GM03348 (cell line): ENCODE measurements at places on chromosomes 3 and 15.

GRCh38 chr3:112858410-112859069 is 11.9 kb upstream of the CD200R1L start:
- DNase-seq = no peak

DNA sequence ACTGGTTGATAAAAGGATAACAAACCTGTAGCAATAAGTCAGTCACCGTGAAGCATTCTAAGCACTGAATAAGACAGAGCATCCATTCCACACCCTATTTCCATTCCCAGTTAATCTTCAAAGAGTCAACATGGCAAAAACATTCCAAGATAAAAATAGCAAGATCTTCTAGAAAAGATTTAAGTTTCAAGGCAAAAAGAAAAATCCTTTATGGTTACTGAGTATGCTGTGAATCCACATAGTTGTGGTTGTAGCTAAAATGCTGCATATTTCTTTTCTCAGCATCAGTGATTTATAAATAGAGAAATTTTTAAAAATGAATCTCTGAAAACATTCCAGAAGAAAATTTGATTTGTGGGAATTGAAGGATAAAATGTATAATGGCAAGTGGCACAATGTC is 21.1 kb downstream of the GAP43 start:
- peak; percentile 20 for DNase-seq

DNA sequence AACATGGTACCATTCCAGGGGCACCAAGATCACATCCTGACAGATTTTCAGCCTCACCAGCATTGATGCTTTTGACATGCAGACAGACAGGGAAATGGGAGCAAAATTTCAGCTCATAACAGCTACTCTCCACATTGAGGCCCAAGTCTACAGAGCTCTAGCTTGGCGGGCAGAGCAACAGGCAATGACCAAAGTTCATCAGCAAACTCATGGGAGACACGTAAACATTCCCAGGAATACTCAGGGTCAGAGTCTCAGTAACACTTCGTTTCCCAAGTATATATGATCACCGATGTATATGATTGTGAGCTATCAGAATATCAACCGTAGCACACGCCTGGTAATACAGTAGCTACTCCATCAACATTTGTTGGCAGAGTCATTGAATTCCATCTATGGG is 59.2 kb upstream of the SLC24A5 start:
- no peak for DNase-seq

DNA sequence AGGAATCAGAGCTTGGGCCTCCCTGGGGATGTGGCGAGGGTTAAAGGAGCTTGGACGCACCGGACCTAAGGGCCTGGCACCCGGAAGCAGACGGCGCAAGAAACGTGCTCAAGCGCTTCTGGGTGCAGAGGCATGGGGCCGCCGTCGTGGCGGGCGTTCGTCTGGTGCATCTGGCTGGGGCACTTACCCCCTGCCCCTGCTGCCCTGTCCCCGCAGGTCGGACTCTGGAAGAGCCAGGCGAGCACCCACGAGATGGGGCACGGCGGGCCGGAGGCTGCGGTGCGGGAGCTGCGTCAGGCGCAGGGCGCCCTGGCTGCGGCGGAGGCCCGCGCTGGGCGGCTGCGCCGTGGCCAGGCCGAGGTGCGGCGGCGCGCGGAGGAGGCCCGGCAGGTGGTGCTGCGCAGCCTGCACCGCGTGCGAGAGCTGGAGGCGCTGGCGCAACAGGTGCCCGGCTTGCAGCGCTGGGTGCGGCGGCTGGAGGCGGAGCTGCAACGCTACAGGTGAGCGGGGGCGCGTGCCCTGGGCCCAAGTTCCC is 2.5 kb downstream of the EFCC1 start:
- DNase-seq = no peak

GRCh38 chr3:17514597-17514996 is 227.8 kb downstream of the TBC1D5 start:
- DNase-seq = no peak

- no peak for DNase-seq
Measured at GRCh38 chr3:193129607-193130006, 111.4 kb upstream of the PLAAT1 start.

DNA sequence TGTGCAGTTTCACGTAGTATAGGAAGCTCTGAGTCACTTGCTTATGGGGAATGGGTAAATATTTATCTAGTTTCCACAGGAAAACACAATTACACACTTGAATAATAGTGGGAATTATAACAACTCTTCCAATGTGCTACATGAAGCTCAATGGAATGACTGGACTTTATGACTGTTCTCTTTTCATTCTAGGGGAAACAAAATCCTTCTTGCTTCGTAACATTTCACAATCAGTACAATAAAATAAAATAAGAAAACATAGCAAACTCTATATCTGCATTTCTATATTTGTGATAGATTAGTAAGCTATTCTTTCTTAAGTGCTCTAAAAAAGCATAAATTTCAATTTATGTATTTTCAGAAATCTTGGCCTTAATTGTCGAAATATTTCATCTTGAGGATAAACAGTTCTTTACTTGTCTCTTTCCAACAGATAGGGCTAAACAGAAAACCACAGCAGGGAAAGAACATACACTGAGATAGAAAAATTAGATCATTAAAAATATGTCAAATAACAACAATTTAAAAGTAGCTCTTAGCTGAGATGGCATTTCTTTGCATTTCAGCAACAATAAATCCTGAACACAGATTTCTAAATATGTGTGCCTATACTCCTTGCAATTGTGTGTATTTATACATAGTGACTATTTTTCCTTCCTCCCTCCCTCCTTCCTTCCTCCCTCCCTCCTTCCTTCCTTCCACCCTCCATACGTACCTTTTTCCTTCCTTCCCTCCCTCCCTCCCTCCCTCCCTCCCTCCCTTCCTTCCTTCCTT is 395.5 kb upstream of the KCNMB2 start:
- DNase-seq = no peak

DNA sequence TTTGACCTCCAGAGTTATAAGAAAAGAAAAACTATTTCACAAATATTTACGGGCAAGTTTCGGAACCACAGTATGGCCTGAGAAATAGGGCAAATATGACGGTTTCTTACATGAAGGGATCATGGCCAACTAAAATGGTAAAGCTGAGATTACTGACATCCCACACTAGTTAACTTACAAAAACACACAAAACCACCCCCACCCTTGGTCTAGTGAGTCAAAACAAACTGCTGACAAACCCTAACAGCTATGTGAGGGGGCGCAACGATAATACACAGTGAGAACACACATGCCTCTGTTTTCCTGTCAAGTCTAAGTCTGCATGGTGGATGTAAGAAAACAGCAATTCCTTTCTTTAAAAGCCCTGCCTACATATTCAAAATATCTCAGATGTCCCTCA is 32.3 kb downstream of the CBLB start:
- peak; percentile 12 for DNase-seq

DNA sequence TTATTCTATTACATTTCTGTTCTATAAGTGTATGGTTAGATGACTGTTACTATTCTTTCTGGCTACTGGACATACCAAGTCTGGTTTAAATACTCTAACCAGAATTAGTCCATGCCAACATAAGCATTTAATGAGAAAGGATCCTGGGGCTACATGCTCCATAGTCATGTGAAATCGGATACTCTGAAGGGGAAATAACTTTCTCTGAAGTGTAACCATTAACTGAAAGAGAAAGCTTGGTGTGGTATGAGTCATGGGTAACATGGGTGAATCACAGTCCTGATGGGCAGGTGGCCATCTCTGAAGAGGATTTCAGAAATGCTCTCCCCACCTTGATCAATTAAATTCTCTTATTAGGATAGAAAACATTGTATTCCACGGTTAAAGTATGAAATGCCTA is 69.4 kb downstream of the FHIT start:
- DNase-seq = peak; percentile 16

DNA sequence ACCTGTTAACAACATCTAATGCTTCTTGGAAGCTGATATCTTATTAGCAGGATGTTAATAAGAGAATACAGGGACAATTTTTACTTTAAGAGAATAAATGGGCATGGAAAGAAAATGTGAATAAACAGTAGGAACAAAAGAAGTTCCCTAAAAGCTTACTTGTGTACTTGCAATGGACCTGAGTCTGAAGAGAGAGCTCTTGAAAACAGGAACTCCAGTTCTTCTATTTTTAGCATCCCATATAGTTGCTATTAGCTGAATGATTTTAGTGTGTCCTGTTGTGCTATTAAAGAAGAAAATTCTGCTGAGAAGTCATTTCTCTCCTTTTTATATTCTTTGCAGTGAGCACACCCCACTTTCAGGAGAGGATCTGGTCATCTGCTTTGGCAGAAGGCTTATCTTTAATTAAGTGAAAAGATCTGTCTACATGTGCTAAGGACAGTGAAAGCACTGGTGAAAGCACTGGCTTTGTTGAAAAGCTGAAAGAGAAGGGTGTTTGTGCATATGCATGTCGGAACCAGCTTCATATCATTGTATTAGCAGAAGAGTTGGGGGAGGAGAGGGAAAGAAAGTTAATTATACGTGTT is 1.4 kb upstream of the ST3GAL6 start:
- DNase-seq = no peak

DNA sequence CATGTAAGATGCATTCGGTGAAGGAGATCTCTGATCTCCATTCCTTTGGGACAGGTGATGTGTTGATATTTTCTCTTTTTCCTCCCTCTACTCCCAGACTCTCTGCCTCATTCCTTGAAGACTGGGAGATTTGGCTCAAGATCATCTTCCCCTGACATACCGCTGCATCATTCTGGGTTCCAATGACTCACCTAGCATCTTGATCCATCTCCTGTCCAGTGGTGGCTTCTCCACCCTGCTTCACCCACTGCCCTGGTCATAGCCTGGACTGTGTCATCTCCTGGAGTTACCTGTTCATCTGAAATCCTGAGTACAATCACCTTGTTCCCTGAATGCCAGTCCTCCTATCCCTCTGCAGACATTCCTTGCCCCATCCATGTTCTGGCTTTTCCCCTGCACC is 57.4 kb upstream of the TRAK1 start:
- peak; percentile 54 for DNase-seq

DNA sequence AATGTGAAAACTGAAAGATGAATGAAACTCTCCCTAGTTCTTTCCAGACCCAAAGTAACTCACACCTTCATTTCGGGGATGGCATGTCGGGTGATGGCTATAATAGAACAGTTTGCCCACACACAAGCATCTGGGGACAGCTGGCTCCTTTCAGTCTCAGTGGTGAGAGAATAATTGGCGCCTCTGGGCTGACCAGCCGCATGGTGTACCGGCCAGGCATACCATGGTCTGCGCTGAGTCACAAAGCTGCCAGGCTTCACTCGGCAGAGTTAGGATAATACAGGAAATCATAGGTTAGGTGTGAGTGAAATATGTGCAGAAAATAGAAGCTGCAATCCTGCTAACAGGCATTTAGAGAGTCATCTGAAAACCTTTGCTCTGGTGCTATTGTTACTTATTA is 80.4 kb upstream of the IGF1R start:
- no peak for DNase-seq

GRCh38 chr15:95948411-95948810 is 382.1 kb upstream of the NR2F2 start:
- DNase-seq = no peak

DNA sequence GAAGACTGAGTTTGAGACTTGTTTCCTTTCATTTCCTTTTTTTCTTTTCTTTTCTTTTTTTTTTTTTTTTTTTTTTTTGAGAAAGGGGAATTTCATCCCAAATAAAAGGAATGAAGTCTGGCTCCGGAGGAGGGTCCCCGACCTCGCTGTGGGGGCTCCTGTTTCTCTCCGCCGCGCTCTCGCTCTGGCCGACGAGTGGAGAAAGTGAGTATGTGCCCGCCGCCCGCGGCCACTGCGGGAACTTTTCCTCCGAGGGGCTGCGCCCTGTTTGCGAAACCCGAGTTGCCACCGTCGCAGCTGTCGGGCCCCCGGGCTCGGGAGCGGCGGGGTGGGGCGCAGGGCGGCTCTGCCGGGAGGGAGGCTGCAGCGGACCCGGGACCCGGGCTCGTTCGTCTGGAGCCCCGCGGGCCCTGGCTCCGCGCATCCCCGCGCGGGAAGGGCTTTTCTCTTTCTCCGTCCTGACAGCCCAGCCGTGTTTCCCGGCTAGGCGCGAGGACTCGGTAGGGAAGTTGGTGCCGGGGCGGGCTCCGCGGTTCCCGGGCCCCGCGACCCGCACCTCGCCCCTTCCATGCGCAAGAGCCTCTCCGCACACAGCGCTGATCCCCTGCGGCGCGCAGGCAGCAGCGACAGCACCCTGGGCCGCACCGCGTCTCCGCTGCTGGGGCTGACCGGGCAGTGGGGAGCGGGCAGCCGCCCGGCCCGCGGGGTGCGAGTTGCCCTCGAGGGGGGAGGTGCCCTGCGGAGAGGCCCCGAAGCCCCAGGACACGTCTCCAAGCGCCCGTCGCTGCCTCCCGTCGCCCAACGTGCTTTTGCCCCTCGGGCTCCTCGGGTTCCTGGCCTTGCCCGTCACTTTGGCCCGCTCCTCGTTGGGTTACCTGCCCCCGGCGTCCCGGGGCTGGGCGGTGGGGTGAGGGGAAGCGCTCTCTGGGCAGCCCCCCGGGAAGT is 1.4 kb downstream of the IGF1R start:
- peak; percentile 63 for DNase-seq

GRCh38 chr3:86990734-86991481 is at the start of gene VGLL3:
Gene VGLL3 (minus strand): TSS chr3:86991149. CDS start chr3:86990743, 406 bp downstream.
- peak; percentile 91 for DNase-seq

DNA sequence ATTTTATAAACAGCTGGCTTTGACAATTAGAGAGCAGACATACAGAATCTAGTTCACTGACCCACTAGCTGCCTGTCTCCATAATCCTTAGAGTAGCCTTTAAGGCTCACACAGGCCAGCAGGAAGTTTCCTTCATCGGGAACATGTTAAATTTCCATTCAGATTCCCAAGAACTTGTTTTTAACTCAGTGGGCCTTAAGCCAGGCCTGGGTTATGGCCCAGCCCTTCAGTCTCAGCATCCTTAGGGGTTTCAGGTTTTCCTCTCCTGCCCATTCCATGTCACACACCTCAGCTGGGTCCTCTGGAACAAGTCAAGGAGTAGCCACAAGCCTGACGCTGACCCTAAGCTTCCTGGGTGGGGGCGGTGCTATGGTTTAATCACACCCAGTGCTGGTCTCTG is 15.0 kb downstream of the CDAN1 start:
- DNase-seq = no peak

DNA sequence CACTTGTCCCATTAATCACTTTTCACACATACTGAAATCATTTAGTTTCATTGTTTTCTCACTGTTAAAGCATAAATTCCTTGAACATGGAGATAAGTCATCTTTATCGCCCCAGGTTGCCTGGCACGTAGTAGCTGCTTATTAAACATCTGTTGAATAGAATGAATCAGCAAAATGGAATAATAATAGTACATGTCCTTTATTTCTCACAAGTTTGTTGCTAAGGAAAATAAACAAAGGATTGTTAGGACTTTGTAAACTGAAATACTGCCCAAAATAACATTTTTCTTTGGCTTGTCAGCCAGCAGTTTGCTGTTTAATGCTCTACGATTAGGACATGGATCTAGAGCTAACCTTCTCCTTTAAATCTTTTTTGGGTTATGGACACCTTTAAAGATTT is 17.9 kb downstream of the SLC35A5 start:
- DNase-seq = no peak

GRCh38 chr15:82570721-82571508 is 30.7 kb upstream of the RPS17 start:
- DNase-seq = peak; percentile 22

DNA sequence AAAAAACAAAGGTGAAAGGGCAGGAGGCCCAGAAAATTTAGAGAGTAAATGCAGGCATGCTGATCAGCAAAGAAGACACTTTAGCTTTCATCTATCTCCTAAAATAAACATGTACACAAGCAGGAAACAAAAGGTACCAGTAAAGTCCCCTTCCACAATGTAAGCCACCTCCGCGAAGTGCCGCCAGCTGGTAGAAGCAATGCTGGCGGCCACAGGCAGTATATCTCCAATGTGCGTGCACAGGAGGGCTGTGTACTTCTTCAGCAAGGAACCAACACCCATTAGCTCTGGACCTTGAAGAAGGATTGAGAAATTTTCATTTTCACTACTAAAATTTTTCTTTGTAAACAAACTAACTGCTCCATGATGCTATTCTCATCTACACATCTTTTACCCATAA is 75.4 kb downstream of the HERC2 start:
- DNase-seq = no peak
